ENCODE measurements at places on chromosomes 5 and 9.

GRCh38 chr5:142614054-142614453, 71.8 kb downstream of the FGF1 start:
- DNase-seq, result no peak

GRCh38 chr5:86979811-86980411, 287.8 kb upstream of the RASA1 start:
- DNase-seq, result no peak

DNA sequence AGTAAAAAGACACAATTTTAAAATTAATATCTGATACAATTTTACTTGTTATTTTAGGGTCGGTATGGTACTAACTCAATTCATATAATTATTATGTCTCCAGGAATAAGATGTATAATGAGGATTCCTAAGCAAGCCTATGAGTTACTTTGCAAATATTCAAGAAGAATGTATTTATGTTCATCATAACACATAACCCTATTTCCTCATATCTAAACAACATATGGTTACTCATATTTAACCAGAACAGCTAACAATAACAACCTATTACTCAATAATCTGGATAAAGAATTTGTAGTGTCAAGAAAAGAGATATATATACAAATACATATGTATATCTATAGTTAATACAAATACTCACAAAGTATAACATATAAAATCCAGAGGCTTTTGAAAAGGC, 285.9 kb downstream of the ARL15 start:
- DNase-seq, result no peak

- DNase-seq, result no peak
Measured at GRCh38 chr9:91858213-91859030, 91.6 kb downstream of the ROR2 start.

- no peak for DNase-seq
Measured at GRCh38 chr9:110950041-110950645, 88.1 kb downstream of the LPAR1 start.

DNA sequence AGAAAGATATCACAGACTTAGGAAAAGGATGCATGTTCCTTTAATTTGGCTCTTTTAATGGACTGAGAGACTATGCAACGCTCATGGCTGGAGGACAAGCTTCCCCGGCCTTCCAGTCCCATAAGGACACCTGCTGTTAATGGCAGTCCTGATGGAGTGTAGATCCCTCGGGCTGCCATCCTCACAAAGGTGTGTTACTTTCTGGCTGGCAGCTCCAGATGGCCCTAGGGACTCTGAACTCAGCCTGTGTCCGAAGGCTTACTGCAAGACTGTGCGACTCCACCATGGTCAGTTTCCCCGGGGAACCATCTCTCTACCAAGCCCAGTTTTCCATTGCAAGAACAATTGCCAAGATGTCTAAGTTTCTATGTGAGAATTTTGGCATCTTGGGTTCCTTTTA, 25.5 kb upstream of the KCNIP1 start:
- no peak for DNase-seq

GRCh38 chr9:122381206-122381950, 10.6 kb downstream of the PTGS1 start:
- DNase-seq, result no peak

DNA sequence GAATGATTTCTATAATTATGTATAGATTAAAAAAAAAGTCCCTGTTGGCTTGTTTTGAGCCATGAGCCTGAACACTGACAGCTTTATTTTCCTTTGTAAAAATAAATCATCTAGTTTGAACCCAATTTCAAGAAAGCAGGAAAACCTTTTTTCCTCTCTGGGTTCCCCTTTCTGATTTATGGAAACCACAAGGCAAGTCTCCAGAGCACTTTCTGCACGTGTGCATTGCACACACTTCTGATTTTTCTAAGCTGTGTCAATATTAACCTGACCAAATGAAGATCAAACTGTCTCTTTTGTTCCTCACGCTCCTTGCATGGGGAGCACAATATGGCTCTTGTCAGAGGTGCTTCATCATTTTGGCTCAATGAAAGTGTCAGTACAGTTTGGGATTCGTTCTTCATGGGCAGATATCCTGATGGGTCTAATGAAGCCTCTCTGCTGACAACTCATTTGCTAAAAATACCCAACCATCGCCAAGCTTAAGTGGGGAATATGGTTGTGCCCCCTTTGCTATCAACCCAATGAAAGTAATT, 39.2 kb upstream of the PCA3 start:
- no peak for DNase-seq

- DNase-seq, result no peak
Measured at GRCh38 chr5:78985725-78986223, 664 bp upstream of the ARSB start.

DNA sequence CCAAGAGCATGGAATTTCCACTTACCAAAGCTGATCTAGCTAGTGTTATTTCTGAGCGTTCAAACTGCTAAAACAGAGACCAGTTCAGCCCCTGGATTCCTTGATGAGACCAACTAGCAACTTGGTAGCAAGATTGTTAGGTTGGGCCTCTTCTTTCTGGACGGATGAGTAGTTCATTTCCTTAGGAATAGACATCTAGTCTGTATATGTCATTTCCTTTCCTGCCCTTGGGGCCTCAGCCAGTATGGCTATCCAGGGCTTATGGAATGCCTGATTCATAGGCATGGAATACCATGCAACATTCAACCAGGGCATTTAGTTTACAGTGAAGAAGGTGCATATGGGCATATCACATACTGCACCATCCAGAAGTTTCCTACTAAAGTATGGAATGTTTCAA, 14.5 kb upstream of the LPAR1 start:
- DNase-seq, result no peak

- no peak for DNase-seq
Measured at GRCh38 chr5:95786821-95787418, 35.6 kb downstream of the GLRX start.

DNA sequence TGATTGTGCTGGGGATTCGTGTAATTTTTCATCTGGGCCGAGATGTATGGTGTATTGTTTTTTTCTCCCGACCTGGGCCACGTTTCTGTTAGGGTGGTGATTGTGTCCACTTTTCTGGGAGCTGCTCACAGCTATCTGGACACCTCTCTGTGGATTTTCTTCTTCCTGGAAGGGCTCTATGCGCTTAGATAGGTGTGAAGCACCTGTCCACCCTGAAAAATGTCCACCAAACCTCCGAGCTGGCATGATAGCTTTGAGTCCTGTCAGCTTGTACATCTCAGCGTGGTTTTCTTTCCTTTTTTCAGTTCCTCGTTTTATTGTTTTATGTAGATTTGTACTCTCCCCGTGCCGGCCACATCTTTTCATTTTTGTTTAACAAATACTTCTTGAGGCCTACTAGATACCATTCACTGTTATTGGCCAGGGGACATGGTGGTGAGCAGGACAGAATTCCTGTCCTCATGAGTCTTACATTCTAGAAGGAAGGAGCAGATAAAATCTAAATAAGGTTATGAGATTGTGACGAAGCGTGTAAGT, 1.1 kb downstream of the UGCG start:
- no peak for DNase-seq

DNA sequence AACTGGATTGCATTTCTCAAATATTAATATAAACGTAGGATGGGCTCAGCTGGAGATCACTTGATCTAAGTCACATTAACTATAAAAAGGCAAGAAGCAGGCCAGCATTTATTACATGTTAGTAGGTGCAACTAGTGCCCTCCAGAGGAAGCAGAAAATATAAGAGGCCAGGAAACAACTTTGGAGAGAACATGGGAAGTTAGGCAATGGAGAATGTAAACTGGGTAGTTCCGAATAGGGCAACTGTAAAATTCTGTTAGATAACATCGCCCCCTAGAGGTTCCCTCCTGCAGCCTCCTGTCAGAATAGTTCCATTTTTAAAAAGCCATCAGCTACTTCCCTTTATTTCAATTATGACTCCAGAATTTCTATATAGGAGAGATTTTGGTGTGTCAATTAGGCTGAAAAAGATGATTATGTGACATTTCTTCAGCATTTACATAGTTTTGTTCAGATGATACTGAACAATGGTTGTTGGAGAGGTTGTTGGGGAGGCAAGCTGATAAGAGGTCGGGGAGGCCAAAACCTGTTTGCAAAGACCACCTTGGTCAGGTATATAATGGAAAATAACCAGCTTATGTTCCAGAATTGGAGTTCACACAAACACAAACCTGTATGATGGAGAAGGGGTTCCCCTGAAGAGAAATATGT, 22.4 kb downstream of the CCL28 start:
- peak; percentile 67 for DNase-seq

DNA sequence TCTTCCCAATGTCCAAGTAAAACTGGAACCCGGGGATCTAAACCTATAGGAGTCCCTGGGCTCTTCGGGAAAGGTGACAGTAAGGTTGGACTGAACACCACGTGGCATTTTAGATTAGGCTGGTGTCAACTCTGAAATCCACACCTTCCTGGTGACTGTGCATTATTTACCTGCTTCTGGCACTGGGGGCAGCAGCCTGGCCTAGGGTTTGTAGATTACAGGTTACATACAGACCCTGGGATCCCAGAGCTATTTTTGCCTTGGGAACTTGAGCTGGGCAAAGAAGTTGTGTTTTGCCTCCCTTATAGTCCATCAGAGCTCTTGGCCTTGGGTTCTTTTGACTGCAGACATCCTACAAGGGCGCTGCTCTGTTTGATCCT, 173.2 kb downstream of the DAB2IP start:
- no peak for DNase-seq

- DNase-seq, result no peak
Measured at GRCh38 chr5:124195411-124195810, 551.0 kb downstream of the ZNF608 start.

GRCh38 chr5:100496296-100496695, 38.9 kb upstream of the FAM174A start:
- DNase-seq, result no peak

- DNase-seq, result no peak
Measured at GRCh38 chr5:166758151-166758550, 1533.3 kb upstream of the WWC1 start.

GRCh38 chr9:119148855-119149254, 220.4 kb downstream of the BRINP1 start:
- no peak for DNase-seq

DNA sequence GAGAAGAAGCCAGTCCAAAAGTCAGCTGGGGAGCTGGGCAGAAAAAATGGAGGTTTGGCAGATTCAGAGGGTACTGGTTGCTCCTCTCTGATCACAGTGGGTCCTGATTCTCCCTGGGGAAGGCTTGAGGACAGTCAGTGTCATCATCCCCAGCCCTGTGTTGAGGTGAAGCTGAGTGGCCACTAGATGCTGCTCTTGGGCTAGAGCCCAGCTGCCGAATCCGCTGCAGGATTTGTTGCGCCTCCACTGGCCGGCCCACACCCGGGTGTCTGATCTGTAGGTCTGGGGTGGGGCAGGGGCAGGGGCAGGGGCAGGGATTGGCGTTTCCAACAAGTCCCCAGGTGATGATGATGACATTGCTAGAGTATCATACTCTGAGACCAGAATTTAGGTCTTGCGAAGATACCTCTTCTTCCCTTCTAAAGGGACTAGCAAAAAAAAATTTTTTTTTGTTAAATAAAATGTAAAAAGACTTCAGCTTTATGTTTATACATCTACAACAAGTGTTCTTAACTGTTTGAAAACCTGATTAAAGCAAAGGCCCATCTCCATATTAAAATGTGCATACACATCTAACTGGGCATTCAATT, 106.8 kb downstream of the PDE6A start:
- peak; percentile 31 for DNase-seq

DNA sequence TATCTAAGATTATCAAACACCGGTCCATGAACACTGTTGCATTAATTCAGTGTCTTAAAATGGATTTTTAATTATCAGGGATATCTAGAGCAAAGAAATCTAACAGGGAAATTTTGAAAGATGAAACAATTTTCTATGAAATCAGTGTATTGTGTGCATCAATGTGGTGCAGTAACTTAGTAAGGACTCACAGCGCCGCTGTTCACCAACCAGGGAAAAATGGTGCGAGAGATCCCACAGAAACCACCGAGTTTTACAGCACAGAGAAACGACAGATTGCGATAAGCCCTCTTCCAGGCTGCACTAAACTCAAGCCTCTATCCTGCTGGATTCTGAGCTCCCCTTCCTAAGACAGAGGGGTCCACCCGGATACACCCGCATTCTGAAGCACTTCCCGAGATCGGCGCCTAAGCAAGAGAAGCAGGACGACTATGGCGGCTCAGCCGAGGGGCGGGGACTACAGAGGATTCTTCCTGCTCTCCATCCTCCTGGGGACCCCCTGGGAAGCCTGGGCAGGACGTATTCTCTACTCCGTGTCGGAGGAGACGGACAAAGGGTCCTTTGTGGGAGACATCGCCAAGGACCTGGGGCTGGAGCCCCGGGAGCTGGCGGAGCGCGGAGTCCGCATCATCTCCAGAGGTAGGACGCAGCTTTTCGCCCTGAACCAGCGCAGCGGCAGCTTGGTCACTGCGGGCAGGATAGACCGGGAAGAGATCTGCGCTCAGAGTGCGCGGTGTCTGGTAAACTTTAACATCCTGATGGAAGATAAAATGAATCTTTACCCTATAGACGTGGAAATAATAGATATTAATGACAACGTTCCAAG, at the start of gene PCDHGA7:
Gene PCDHGA7, plus strand, starts transcription at position 274 of the 826 bp plus-strand sequence. Its CDS starts 158 bp downstream, at position 432.
- DNase-seq, result no peak

- no peak for DNase-seq
Measured at GRCh38 chr5:74371621-74372020, 268.9 kb downstream of the ENC1 start.

DNA sequence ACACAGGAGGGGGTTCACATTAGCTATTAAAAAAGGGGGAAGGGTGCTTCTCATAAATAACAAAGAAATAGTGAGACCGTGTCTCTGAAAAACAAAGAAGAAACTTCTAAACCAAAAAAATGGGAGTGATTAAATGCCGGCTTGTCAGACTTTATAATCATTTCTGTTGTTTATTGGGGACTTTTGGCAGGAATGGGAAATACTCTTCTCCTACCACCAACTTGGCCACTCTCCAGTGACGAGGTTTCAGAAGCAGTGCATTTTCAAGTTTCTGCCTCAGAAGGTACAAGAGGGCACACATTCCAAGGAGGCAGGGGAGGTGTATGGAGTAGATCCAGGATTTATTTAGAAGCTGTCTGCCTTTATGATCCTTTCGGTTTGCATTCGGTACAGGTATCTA, 46.2 kb downstream of the LIX1 start:
- no peak for DNase-seq

- DNase-seq, result no peak
Measured at GRCh38 chr9:128142596-128142995, 6.7 kb upstream of the LCN2 start.

GRCh38 chr9:35826071-35826701, 2.3 kb downstream of the FAM221B start:
- no peak for DNase-seq

GRCh38 chr9:74644023-74644422, 146.9 kb downstream of the RORB start:
- DNase-seq, result no peak

DNA sequence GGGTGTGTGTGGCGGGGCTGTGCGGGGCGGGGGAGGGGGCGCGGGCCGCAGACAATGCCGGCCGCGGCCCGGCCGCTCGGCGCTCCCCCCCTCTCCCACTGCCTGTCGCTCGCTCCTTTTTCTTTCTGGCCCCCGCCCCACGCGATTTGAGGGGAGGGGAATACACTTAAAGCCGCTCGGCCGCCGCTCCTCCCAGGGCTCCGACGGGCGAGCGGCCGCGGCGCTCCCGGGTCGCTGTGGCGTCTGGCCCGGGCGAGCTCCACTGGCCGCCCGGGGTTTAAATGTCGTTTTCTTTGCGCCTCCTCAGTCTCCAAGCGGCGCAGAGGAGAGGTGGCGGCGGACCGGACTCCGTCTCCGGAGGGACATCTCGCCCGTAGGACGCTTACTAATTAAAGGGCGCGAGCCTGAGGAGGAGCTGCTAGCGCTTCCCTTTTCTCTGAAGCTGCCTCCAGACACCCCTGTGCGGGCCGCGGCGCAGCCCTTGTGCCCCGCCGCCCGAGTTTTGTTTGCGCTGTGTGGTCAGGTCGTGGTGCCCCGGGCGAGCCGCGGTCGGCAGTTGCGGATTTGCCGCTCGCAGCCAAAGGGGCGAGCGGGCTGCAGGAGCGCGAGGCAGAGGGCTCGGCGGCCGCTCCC, 1.4 kb downstream of the ZSWIM6 start:
- no peak for DNase-seq
